GM12864 (cell line): ENCODE measurements at places on chromosomes 12 and 14.

DNA sequence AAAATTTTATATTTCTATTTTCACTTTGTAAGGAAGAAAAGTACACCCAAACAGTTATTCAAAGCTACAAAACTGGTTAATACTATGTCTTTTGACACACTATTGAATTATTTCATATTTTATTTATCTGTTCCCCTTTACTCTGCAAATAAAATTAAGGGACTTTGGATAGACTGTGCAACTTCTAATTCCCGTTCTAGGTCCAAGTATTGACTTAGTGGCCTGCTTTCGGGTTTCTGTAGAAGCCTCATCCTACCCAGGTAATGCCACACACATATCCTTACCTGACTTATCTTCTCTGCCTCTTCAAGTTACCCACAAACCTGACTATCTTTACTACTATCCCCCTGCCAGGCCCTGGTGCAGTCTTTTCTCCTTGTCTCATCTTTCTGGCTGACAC lies 156.3 kb upstream of the TMTC2 start:
- DNase-seq = no peak

DNA sequence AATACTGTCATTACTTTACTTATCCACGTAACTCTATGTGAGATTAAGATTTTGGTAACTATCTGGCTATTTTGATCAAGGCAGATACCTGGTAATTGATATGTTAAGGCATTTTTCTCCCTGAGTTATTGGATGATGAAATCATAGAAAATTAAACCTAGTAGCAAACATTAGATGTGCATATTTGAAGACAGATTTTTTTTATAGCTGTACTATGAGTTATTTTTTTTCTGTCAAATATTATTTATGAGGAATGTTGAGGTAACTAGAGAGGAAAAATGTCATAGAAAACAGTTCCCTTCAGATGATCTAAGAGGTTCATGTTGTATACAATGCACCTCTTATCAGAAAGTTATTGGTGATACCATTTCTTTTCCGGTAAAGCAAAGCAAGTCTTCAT lies 64.9 kb upstream of the SLC38A2 start:
- no peak for DNase-seq

- no peak for DNase-seq
Measured at GRCh38 chr14:100393906-100394732, 71.0 kb downstream of the SLC25A47 start.

- no peak for DNase-seq
Measured at GRCh38 chr12:11894890-11895289, 175.8 kb upstream of the BCL2L14 start.

- no peak for DNase-seq
Measured at GRCh38 chr12:85843606-85844310, 7.5 kb upstream of the RASSF9 start.

- peak; percentile 61 for DNase-seq
Measured at GRCh38 chr12:49358483-49359141, 8.7 kb upstream of the SPATS2 start.

DNA sequence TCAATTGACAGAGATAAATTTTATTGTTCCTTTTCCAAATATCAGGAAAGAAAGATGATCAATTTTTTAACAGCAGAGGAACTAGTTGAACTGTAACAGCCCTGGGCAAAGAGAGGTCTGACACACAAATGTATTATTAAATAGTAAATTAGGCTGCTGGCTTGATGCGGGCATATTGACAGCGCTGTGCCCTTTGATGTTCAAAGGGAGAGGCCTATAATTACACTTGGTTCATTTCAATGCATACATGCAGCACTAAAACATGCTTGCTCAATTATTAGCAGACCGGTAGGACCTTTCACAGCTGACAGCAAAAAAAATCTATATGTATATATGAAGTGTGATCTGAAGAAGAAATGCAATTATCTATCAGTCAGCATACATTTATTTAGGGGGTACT lies 219.8 kb downstream of the SLC2A13 start:
- no peak for DNase-seq

GRCh38 chr14:103427485-103428443 lies 42.5 kb downstream of the MARK3 start:
- DNase-seq = no peak

- no peak for DNase-seq
Measured at GRCh38 chr14:64562436-64562835, 12.7 kb downstream of the PPP1R36 start.

DNA sequence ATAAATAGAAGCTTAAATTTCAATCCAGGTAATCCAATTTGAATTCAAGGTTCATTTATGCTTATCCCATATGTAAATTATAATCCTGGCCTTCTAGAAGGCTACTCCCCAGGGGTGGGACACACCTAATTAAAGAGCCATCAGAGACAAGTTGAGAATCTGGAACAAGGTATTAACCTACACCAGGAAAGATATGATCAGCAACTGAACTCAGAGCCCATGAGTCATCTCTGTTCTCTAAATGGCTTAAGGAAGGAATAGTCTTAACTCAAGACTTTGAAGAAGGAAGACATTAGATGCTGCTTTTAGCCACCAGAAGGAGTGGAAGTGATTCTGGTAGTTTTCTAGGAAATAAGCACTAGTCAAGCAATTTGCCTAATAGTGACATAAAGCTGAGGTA lies 88.0 kb downstream of the KIF21A start:
- DNase-seq = no peak
